ENCODE measurements at places on chromosomes 4 and X.

DNA sequence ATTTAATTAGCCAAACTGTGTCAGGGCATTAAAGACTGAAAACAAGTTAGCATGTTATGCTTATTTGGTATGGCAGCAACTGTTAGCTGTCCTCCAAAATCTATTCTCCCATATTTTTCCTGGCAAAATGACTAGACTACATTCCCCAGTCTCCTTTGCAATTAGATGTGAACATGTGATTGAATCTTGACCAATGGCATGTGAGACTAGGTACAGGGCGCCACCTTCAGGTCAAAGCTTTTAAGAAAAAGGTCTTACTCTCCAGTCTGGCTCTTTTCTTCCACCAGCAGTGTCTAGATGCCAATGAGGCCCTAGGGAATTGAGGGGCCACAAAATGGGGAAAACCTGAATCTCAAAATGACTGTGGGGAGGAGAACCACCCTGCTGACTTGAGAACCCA is 408.2 kb downstream of the SMARCA1 start:
- DNase-seq, result peak; percentile 15

DNA sequence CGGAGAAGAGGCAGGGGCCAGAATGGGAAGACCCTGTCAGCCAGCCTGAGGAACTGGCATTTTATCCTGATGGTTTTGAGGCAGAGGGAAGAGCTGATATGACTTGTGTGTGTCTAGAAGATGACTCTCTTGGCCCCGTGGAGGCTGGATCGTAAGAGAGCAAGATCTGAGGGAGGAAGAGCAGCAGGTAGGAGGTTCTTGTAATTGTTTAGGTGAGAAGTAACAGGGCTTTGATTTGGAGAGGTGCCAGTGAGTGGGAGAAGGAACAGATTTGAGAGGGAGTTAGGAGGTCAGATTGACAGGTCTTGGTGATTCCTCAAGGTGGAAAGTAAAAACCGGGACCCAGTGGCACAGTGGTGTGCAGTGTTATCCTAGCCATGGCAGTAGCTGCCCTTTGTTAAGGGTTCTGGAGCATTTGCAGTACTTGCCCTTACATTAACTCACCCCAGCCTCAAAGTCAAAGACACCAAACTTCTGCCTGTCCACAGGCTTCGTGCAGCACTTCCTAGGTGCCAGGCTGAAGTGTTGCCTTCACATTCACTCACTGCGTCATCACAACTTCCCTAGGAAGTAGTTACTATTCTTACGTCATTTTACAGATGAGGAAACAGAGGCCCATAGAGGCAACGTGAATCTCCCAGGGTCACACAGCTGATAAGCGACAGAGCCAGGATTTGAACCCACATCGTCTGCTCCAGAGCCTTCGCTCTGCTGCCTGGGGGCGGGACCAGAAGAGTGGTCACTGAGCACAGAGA is 23.7 kb downstream of the RTL5 start:
- DNase-seq, result no peak

GRCh38 chrX:75038925-75039324 is 113.7 kb upstream of the NEXMIF start:
- peak; percentile 1 for DNase-seq

- DNase-seq, result no peak
Measured at GRCh38 chrX:14902537-14902936, 29.3 kb downstream of the MOSPD2 start.

- DNase-seq, result no peak
Measured at GRCh38 chr4:2489081-2489805, 20.3 kb downstream of the RNF4 start.

- no peak for DNase-seq
Measured at GRCh38 chr4:10078481-10079233, 37.9 kb downstream of the WDR1 start.

DNA sequence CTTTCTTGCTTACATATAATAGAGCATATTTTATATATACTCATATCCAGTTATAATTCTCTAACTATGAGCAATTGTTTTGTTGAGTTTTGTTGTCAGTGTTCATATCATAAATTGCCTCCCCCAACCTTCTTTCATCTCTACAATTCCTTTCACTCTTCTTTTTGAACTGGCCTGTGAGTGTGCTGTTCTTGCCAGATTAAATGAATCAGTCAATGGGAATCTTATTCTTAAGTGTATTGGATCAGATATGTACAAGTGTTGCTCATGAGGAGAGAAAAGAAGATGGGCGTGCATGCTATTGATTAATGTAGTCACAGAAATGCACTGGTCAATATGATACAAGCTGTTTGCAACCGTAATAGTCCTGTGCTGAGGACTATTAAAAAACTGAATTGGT is 728.1 kb upstream of the MAGEB2 start:
- DNase-seq, result no peak

- DNase-seq, result no peak
Measured at GRCh38 chrX:19156186-19156585, 33.9 kb upstream of the ADGRG2 start.

- DNase-seq, result no peak
Measured at GRCh38 chr4:48602763-48603162, 112.7 kb downstream of the ZAR1 start.

- no peak for DNase-seq
Measured at GRCh38 chr4:16162891-16163290, 63.4 kb downstream of the TAPT1 start.

GRCh38 chrX:307261-308111 is 11.1 kb downstream of the GTPBP6 start:
- DNase-seq, result no peak

DNA sequence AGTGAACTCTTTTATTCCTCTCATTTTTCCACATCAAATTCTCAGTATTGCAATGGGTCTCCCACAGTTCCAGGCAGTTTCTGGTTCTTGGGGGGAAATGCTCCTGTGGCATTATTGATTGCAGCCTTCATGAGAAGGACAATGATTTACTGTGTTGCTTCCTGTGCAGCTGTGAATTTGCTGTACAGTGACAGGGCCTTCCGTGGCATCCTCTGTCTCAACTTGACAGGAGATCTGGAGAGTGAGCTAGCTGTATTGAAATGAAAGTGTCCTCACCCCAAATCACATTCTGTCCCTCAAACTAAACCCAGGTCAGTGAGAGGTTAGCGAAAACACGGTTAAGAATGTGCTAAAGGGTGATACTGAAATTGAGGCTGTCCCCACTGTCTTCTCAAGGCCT is 77.1 kb upstream of the ATOH1 start:
- no peak for DNase-seq

DNA sequence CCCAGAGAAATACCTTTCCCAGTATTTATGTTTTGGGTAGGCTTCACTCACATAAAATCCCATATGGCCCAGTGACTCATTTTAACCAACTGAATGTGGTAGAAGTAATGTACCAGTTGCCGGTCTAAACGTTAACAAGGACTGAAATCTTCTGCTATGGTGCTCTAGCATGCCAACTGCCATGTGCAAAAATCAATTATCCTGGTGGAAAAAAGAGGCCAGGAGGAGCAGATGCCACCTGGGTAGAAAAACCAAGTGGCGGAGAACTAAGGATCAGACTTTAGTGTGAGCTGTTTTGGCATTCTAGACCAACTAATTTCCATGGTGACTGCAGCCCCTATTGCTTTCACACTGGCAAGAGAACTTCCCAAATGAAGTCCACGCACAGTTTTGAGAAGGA is 1660.7 kb upstream of the ADGRL3 start:
- DNase-seq, result no peak

- DNase-seq, result no peak
Measured at GRCh38 chrX:79259073-79259689, 108.0 kb downstream of the ITM2A start.

DNA sequence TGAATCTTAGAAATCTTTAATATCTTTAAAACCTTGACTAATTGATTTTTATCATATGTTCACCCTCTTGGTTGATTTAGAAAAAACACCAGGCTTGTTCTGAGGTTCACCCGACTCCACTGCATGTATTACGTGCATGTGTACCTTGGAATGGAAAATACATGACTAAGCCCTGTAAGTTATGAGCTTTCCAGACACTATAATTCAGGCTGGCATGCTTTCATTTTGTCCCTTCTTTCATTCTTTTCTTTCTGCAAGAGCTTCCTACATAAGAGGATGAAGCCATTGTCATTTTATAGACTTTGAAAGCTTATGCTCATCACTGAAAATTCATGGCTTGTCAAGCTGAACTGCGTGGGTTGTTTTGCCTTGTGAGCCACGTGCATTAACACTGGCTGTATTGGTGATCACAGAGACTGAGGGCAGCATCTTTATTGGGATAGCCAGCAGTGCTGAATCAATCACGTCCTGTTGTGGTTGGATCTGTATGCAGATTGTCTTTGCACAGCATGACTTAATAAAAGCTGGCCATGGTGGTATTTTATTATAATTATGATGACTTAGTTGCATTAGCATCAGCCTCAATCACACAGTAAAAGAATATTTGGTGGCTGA is 141.9 kb downstream of the SLIT2 start:
- DNase-seq, result no peak

DNA sequence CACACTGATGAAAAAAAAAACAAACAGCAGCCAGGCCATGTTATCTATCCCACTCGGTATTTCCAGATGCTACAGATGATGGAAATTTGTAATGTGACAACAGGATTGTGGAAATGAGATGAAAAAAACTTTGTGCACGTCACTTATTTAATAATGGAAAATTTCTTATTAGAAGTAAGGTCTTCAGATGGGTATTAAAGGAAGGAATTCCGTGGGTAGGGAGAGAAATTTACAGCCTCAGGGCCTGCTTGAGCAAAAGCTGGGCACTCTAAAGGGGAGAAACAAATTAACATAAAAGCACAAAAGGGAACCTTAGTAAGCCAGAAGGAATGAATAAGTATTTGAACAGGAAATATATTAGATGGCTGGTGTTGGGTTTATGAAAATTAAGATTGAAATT is 4.2 kb upstream of the PKD2 start:
- no peak for DNase-seq

GRCh38 chrX:40120838-40121580 is 23.3 kb upstream of the BCOR start:
- DNase-seq, result no peak

- DNase-seq, result no peak
Measured at GRCh38 chr4:112550728-112551127, 34.7 kb upstream of the NEUROG2 start.

DNA sequence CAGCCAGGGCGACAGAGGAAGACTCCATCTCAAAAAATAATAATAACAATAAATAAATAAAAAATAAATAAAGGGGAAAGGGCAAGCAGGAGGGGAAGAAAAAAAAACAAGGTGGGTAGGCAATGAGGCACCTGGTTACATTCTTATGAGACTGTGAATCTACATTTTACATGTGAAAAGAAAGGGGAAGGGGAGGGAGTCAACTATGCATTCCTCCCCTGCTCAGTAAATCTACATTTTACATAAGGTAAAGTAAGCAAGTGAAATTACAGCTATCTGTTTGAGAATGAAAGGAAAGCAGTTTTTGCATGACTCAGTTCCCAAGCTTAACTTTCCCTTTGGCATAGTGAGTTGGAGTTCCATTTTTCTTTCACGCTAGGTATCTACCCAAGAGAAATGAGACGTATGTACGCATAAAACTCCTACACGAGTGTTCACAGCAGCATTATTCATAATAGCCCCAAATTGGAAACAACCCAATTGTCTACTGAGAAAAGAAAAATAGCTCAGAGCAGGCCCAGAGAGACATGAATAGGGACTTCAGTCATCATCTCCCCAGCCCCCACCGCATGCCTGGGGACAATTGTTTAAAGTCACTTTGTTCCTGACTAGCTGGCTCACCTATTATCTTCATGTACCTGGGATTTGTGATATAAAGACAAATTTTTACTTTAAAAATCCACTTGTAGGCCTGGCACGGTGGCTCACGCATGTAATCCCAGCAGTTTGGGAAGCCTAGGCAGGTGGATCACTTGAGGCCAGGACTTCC is 52.4 kb downstream of the DDX3X start:
- DNase-seq, result no peak

- peak; percentile 6 for DNase-seq
Measured at GRCh38 chrX:30153881-30154260, 61.5 kb upstream of the MAGEB2 start.

- DNase-seq, result no peak
Measured at GRCh38 chr4:167890226-167890625, 202.1 kb upstream of the ANXA10 start.

- DNase-seq, result peak; percentile 31
Measured at GRCh38 chr4:36651253-36651652, 369.8 kb downstream of the DTHD1 start.

- DNase-seq, result no peak
Measured at GRCh38 chrX:123665197-123665596, 67.7 kb downstream of the THOC2 start.

GRCh38 chrX:15142084-15142715 is 127.7 kb downstream of the ASB9 start:
- DNase-seq, result peak; percentile 32

GRCh38 chr4:105496899-105497298 is 23.0 kb upstream of the PPA2 start:
- DNase-seq, result no peak

DNA sequence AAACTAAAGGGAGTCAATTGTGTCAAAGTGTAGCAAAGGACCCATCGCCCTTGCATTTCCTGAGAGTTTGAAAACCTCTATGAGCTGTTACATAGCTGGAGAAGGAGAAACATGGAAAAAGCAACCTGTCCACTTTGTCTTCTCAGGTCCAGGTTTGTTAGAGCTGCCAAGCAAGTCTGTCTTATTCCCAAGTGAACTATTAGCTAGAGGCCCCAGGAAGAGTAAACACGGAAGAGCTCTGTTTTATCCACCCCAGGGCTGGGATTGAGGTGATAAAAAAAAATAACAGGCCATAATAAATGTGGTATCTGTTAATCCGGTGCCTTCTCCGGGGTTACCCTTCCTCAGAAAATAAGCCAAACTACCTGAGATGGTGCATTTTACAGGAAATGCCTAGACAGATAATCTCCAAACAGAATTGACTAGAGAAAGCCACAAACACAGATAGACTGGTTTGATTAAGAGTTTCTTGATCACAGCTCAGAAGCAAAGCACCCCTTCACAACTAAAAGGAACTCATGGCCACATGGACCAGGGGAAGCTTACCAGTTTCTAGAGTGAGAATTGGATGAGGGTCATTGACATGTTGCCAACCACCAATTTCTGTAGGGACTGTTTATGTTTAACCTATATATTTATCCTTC is 35.9 kb upstream of the RELL1 start:
- no peak for DNase-seq

GRCh38 chr4:168841000-168841671 is 168.9 kb downstream of the CBR4 start:
- DNase-seq, result no peak

DNA sequence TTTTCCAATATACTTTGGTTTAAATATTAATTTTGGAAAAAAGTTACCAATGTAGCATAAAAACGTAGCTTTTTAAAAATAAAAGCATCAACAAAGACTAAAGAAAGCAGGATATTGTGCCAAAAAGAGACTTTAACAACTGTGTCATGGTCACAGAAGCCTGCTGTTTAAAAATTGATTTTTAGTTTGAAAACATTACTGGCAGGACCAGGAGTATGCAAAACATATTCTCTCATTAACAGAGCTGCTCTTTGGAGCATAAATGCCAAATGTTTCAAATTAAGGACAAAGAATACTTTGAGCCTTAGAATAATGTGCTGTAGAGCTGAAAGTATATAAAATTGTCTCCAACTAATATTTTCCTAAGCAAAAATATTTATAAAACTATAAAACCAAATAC is 279.0 kb downstream of the ARAP2 start:
- no peak for DNase-seq

Data from A172 (cell line).